ENCODE measurements at places on chromosomes 5 and 9. TPM values are rescaled to one million over a fixed set of nuclear protein-coding genes. Genes with fewer than 3 reads are reported as not detected.

Gene OR1L1
- not detected for total RNA-seq

Gene N4BP3
- total RNA-seq = 5.9 TPM

Gene WNT8A
- total RNA-seq = not detected

Gene CRAT
- 21.9 TPM for total RNA-seq

GRCh38 chr9:133943781-133944745 is 48.1 kb downstream of the VAV2 start:
- H3K36me3 ChIP-seq = no peaks in the 10 kb centered on the region
- DNase-seq = no peak
- H3K27me3 ChIP-seq = no peaks in the 10 kb centered on the region
- no peaks in the 10 kb centered on the region for H3K4me1 ChIP-seq

DNA sequence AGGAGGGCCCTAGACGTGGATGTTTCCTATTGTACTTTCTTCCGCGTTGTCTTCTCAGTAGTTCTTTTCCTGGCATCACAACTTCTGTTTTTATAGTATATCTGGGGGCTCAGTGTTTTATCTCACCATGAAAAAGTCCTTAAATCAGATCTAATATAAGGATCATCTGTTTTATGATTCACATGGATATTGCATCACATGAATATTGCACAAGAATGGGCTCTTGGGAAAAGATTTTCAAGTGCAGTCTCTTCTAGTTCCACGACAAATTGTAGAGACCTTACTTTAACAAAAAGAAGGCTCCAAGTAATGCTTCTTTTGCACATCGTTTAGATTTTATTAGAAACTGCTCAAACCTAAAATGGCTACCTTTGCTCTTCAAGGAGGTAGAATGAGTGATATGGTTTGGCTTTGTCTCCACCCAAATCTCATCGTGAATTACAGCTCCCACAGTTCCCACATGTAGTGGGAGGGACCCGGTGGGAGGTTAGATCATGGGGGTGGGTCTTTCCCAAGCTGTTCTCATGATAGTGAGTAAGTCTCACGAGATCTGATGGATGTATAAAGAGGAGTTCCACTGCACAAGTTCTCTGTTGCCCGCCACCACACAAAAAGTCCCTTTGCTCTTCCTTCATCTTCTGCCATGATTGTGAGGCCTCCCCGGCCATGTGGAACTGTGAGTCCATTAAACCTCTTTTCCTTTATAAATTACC is 53.7 kb upstream of the FAM120A start:
- no peaks in the 10 kb centered on the region for H3K4me1 ChIP-seq
- H3K4me3 ChIP-seq = no peak overlapping the region
- no peak overlapping the region for H3K27ac ChIP-seq
- no peak for DNase-seq
- no peaks in the 10 kb centered on the region for H3K36me3 ChIP-seq

DNA sequence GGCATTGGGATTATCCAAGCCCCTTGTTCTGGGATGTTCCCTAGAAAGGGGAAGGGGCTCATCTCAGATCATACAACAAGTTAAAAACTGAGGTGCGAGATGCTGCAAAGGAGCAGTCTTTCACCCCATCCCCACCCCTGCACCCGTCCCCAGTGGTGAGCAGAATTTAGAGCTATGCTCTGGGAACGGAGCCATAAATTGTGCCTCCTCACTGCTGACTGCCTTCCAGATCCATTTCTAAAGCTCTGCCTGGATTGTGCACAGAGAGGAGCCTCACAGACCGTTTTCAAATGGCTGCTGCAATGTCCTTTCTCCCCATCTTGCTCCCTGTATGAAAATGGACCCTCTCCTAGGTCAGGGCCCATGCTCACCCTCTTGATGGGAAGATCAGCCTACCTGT is 8.3 kb downstream of the SLC25A48 start:
- no peak overlapping the region for H3K27ac ChIP-seq
- H3K4me1 ChIP-seq = no peaks in the 10 kb centered on the region
- H3K36me3 ChIP-seq = no peaks in the 10 kb centered on the region

GRCh38 chr5:32581010-32581785 is 4.2 kb upstream of the SUB1 start:
- H3K4me1 ChIP-seq = peaks cover 39% of the 10 kb centered on the region
- H3K27ac ChIP-seq = peak overlapping the region; percentile 9
- peaks cover 12% of the 10 kb centered on the region for H3K27me3 ChIP-seq
- H3K4me3 ChIP-seq = no peak overlapping the region
- DNase-seq = no peak
- H3K36me3 ChIP-seq = no peaks in the 10 kb centered on the region

DNA sequence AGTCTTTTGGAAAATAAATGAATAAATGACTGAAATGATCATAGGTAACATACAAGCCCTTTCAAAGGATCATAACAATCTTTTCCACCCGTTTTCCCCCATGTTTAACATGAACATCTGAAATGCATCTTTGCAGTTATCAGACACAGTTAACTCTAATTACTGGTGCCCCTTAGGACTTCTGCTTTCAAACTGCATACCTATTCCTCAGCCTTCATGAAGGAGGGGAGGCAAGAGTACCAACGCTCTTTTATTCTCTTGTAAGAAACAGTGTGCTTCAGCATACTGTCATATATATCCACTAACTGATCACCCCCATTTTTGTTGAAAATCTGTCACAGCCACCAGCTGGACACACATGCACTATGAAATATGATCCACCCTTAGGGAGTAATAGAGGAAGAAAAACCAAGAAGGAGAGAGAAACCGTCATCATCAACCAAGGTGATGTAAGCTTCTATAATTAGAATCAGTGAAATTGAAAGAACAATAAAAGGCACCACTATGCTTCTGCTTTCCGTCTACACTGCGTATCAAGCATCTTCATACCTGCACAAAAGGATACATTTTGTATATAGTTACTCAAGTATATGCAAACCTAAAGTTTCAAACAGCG is 98.7 kb downstream of the RAPGEF6 start:
- H3K36me3 ChIP-seq = peaks cover 32% of the 10 kb centered on the region
- peak overlapping the region; percentile 62 for H3K27ac ChIP-seq
- no peaks in the 10 kb centered on the region for H3K27me3 ChIP-seq
- no peak for DNase-seq

- no peaks in the 10 kb centered on the region for H3K4me1 ChIP-seq
- DNase-seq = no peak
- no peaks in the 10 kb centered on the region for H3K36me3 ChIP-seq
- no peak overlapping the region for H3K4me3 ChIP-seq
- no peak overlapping the region for H3K27ac ChIP-seq
Observed at GRCh38 chr9:71835596-71835995, 67.3 kb upstream of the CEMIP2 start.

GRCh38 chr5:126166368-126166767 is 256.8 kb upstream of the GRAMD2B start:
- no peak overlapping the region for H3K4me3 ChIP-seq
- DNase-seq = no peak
- no peaks in the 10 kb centered on the region for H3K27me3 ChIP-seq
- H3K36me3 ChIP-seq = no peaks in the 10 kb centered on the region
- no peaks in the 10 kb centered on the region for H3K4me1 ChIP-seq
- H3K27ac ChIP-seq = no peak overlapping the region

DNA sequence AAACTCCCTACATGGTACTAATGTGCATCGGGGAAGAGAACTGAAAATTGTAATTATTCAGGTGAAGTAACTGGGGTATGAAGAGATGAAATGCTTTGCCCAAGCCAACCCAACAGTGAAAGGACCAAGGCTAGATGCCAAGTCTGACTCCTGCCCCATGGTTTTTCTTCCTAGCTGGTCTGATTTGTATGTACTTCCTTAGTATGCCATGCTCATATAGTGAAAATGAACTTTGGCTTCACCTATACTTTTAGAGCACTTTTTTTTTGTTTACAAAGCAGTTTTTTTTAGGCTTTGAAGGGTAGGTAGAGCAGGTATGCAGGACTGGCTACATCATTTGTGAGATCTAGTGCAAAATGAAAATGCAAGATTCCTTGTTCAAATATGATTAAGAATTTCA is 359.4 kb upstream of the RIOK2 start:
- no peak overlapping the region for H3K27ac ChIP-seq
- H3K4me3 ChIP-seq = no peak overlapping the region
- peaks cover 3% of the 10 kb centered on the region for H3K4me1 ChIP-seq

All from activated CD8-positive, alpha-beta T cell treated with anti-CD3 and anti-CD28 coated beads, Interleukin-2, amount 10 ng/mL, durations not matched to agents 7 days and 5 days (primary cell).